CD8-positive, alpha-beta memory T cell (primary cell): ENCODE measurements at places on chromosomes 6 and 20. TPM values are rescaled to one million over a fixed set of nuclear protein-coding genes. Genes with fewer than 3 reads are reported as not detected.

The MRAP2 gene
- total RNA-seq = not detected

The CRYBG1 gene
- total RNA-seq = 32.3 TPM

The BPIFB2 gene
- total RNA-seq = not detected

The YIPF3 gene
- total RNA-seq = 48.9 TPM

The AIF1 gene
- 35.6 TPM for total RNA-seq

The CLIC5 gene
- 7.2 TPM for total RNA-seq

The SNX5 gene
- total RNA-seq = 174 TPM

The PRND gene
- not detected for total RNA-seq

The GPR63 gene
- 1.5 TPM for total RNA-seq

DNA sequence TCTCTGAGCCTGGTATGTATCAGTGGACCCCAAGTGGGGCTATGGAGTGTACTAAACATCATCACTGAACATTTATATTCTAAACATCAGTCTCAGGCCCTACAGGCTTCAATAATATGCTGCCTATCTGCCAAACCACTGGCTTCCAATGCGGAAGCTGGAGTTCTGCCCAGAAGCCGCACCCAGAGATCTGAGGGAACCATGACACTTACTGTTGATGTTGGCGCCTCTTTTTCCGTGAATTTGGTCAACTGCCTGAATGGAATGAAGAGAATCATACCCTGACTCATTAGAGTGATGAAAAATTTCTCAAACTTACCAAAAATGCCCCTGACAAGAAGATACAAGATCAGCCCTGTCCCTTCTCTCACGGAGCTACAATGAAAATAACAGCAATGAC is 66.2 kb downstream of the SLC22A23 start:
- peak overlapping the region; percentile 29 for H3K27ac ChIP-seq
- no peaks in the 10 kb centered on the region for H3K36me3 ChIP-seq
- no peaks in the 10 kb centered on the region for H3K4me1 ChIP-seq
- no peak for DNase-seq
- peaks cover 3% of the 10 kb centered on the region for H3K27me3 ChIP-seq
- no peak overlapping the region for H3K4me3 ChIP-seq

DNA sequence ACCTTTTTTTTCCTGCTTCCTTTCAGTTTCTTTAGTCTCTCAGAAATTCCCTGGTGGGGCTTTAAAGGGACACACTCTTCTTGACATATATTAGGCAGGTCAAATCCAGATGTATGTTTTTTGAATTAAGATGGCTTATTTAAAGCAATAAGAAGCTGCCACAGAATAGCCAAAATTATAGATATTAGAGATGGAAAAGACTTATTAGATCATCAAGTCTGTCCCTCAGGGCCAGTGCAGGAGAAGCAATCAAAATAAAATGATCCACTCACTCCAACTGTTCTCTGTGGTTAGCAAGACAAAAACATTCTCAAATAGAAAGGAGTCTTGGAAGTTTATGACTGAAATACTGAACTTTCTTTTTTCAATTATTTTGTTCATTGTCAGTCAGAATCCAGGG is 462.8 kb downstream of the CDC5L start:
- DNase-seq = no peak
- H3K27me3 ChIP-seq = no peaks in the 10 kb centered on the region
- no peak overlapping the region for H3K27ac ChIP-seq
- H3K4me3 ChIP-seq = no peak overlapping the region
- no peaks in the 10 kb centered on the region for H3K4me1 ChIP-seq
- no peaks in the 10 kb centered on the region for H3K36me3 ChIP-seq

DNA sequence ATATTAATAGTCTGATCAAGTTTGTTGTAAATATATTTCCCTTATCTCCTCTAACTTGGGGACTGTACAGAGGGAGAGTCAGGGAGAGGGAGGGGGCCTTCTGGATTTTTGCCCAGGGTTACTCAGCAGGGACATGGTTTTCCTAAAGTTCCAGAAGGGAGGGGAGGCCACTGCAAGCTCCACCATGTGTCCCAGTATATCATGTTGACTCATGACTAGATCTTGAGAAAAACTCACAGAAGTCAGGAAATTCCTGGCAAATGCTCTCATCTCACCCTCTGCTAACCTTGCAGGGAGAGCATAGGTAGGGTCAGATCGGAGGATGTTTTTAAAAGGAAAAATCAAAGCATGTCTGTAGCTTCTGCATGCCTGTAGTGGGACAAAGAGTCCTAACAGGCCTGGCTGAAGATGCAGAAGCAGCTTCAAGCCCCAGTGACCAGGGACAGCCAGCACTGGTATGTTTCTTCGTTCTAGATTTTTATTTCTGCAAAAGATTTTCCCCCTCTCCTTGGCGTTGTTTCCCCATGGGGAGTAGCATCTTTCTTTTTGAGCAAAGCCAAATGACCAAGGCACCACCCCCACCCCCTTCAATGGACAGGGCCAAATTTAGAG is 272.9 kb upstream of the SUPT3H start:
- no peaks in the 10 kb centered on the region for H3K4me1 ChIP-seq
- H3K27me3 ChIP-seq = no peaks in the 10 kb centered on the region
- no peak overlapping the region for H3K27ac ChIP-seq
- H3K36me3 ChIP-seq = no peaks in the 10 kb centered on the region
- no peak for DNase-seq
- H3K4me3 ChIP-seq = no peak overlapping the region

GRCh38 chr20:3768342-3769130 is 983 bp upstream of the ADISSP start:
- DNase-seq = peak; percentile 95
- H3K27ac ChIP-seq = peak overlapping the region; percentile 93
- peak overlapping the region; percentile 91 for H3K4me3 ChIP-seq
- H3K36me3 ChIP-seq = no peaks in the 10 kb centered on the region
- no peaks in the 10 kb centered on the region for H3K27me3 ChIP-seq

DNA sequence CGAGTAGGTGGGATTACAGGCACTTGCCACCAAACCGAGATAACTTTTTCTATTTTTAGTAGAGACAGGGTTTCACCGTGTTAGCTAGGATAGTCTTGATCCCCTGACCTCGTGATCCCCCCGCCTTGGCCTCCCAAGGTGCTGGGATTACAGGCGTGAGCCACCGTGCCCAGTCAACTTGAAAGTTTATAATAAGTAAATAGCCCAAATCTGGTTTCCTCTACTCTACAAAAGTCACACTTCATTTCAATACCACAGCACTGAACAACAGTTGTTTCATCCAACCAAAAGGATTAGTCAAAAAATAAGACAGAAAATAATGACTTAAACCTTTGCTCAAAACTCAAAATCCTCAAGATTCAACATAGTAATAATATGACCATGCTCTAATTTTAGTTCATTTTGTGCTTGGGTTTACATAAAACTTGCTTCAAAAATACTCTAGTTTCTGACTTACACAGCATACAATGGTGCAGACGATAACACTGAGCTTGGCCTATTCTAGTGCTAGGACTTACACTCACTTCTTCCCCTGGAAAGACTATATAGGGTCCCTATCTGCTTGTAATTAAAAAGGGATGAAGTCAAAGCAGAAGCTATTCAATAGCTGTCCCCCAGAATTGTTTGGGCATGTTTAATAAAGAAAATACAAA is 56.7 kb downstream of the NT5E start:
- no peak overlapping the region for H3K4me3 ChIP-seq
- no peak for DNase-seq
- H3K27ac ChIP-seq = no peak overlapping the region
- H3K27me3 ChIP-seq = no peaks in the 10 kb centered on the region

DNA sequence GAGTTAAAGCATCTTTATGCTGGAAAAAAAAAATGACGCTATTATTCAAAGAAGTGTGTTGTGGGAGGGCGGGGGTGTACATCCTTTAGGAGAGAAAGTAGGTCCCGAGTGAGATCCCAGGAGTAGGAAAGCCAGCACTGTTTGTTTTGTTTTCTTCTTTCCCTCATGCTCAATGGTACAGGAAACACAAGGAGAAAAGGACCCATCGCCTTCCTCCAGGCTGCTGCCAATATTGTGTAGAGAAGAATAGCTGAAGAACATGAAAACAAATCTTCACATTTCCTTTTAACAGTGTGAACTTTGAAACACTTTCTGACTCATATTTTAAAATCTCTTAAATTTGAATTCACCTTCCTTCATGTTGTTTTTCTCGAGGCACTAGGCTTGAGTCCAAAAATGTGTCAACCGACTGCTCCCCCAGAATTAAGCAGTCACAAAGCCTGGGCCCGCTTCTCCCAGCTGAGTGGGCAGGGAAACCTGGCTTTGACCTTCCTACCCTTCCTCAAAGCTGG is 22.3 kb downstream of the PPP1R16B start:
- no peaks in the 10 kb centered on the region for H3K27me3 ChIP-seq
- H3K4me1 ChIP-seq = peaks cover 49% of the 10 kb centered on the region
- no peak for DNase-seq
- no peak overlapping the region for H3K4me3 ChIP-seq

DNA sequence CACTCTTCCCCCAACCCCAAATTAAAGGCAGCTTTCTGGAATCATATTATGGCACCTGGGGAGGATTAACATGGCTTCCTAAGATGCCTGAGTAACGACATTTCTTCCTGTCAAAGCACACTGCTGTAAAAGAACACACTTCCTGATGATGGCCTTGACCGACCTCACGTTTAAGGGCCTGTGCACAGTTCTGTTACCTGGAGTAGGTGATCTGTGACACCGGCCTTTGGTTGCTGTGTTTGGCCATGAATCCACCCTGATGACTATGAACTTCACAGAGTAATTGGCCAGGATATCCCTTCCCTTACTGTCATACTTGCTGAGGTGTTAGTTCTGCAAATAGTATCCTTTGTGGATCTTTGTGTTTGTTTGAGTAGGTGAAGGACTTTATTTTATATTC is 45.8 kb downstream of the PLCB4 start:
- DNase-seq = no peak
- H3K36me3 ChIP-seq = no peaks in the 10 kb centered on the region
- no peaks in the 10 kb centered on the region for H3K4me1 ChIP-seq
- H3K4me3 ChIP-seq = no peak overlapping the region
- H3K27ac ChIP-seq = no peak overlapping the region

GRCh38 chr6:36504181-36504580 is 43.1 kb downstream of the STK38 start:
- no peak for DNase-seq
- H3K36me3 ChIP-seq = peaks cover 37% of the 10 kb centered on the region
- no peak overlapping the region for H3K27ac ChIP-seq
- no peaks in the 10 kb centered on the region for H3K27me3 ChIP-seq

GRCh38 chr20:23266530-23267398 is 83.8 kb upstream of the NXT1 start:
- no peaks in the 10 kb centered on the region for H3K36me3 ChIP-seq
- no peak for DNase-seq
- no peaks in the 10 kb centered on the region for H3K27me3 ChIP-seq

DNA sequence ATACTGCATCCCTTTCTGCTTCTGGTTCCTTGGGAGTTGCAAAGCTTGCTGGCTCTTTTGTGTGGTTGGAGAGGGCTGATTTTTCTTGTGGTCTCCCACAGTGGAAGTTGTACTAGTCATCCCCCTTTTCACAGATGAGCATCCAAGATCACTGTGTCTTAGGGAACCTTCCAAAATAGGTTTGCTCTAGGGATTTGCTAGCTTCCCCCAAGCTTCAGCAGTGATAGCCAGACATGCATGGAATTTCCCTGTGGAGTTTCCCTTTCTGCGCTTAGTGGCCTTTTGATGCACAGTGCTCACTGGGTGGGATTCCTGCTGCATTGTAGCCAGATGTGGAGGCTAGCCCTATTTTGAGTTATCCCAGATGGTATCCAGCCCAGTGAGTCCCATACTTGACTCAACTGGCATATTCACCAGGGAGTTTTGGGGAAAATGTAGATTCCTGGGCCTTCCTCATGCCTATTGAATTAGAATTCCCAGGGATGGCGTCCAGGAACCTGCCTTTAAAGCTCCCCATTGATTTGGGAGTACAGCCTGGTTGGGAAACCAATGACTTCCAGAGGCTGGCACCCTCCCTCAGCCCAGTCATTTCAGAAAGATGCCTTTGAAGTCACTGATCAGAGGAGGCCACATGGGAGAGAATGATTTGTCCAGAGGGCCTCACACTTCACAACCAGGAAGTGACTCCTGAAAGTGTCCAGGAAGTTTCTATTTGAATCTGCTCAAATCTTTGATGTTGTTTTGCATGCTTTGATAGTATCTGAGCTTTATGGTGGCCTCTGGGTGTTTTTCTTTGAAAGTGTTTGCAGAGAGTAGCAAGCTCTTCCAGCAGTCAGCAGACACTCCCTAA is 25.9 kb downstream of the PPARD start:
- DNase-seq = no peak
- H3K36me3 ChIP-seq = no peaks in the 10 kb centered on the region
- peaks cover 45% of the 10 kb centered on the region for H3K4me1 ChIP-seq
- no peak overlapping the region for H3K27ac ChIP-seq
- no peaks in the 10 kb centered on the region for H3K27me3 ChIP-seq

DNA sequence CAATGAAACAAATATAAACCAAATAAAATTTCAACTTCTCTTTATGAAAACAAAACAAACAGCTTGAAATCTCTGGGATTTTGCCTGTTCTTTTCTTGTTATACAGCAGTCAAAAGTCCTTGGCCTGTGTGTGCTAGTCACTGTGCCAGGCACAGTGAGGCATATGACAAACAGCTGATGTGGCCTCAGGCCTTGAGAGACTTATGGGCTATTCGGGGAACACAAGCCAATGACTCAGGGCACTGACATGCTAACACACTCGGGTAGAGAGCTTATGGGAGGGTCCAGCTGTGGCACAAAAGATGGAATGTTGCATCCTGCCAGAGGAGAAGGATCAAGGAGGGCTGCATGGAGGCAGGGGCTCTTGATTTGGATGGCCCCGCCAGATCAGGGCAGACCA is 95.4 kb upstream of the NKX2-2 start:
- H3K27me3 ChIP-seq = no peaks in the 10 kb centered on the region
- no peak for DNase-seq
- H3K27ac ChIP-seq = no peak overlapping the region
- no peaks in the 10 kb centered on the region for H3K4me1 ChIP-seq
- no peak overlapping the region for H3K4me3 ChIP-seq

GRCh38 chr6:1317302-1317815 is 5.5 kb downstream of the FOXQ1 start:
- H3K27ac ChIP-seq = no peak overlapping the region
- H3K4me1 ChIP-seq = no peaks in the 10 kb centered on the region
- no peak for DNase-seq
- no peaks in the 10 kb centered on the region for H3K36me3 ChIP-seq
- H3K4me3 ChIP-seq = no peak overlapping the region
- peaks cover 7% of the 10 kb centered on the region for H3K27me3 ChIP-seq

- H3K36me3 ChIP-seq = no peaks in the 10 kb centered on the region
- peak within 1 kb of the TSS; percentile 76 for H3K4me3 ChIP-seq
- peak; percentile 69 for DNase-seq
- peaks cover 9% of the 10 kb centered on the region for H3K4me1 ChIP-seq
Measured at GRCh38 chr20:46117704-46118467, at the start of gene CD40. TSS of gene CD40 (plus strand) at chr20:46118314. CDS start at chr20:46118344, 30 bp downstream.

- no peaks in the 10 kb centered on the region for H3K4me1 ChIP-seq
- no peaks in the 10 kb centered on the region for H3K36me3 ChIP-seq
- H3K27ac ChIP-seq = no peak overlapping the region
- DNase-seq = no peak
Measured at GRCh38 chr20:10605547-10606195, 68.1 kb downstream of the JAG1 start.
